ENCODE measurements at places on chromosomes 16 and 17.

DNA sequence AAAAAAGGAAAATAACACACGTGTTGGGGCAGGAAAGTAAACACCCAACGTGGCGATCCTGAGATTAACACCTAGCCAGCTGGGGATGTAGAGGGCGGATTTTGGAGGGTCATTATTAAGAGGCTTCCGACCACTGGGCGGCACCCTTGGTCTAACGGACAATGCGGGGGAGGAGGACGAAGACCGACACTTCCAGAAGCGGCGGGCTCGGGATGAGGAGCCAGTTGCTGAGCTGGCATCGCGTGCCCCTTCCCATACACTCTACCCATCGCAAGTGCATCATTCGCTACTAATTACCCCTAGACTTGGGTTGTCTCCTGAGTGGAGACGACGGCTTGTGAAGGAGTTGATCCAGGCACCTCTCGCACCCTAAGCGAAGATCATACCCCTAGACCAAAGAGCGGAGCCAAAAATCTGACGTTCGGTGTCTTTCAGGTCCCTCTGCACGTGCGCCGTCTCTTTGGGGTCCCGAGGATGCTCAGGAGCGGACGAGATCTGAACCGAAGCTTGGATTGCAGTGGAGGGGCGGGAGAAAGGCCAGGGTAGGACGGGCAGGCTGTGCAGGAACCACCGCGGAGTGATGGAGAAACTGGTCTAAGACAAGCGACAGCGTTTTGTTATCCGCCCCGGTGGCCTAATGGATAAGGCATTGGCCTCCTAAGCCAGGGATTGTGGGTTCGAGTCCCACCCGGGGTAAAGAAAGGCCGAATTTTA lies 17.6 kb downstream of the ZNF213 start:
- peak; percentile 91 for DNase-seq

DNA sequence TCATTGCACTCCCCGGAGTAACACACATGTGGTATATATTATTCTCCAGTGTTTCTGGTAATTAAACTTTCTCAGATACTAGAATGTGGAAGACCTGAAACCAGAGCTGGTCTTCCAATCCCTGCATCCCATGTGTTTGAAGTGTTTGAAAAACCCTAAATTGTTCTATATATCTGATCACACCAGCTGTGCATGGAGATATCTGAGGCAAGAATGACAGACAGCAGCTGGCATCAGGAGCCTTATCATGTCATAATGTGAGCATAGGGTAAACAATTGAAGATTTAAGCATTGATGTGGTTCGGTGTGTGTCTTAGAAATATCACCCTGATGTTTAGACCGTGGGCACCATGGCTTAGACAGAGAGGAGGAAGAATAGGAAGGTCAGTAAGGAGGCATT lies 251.0 kb downstream of the CDH11 start:
- no peak for DNase-seq

DNA sequence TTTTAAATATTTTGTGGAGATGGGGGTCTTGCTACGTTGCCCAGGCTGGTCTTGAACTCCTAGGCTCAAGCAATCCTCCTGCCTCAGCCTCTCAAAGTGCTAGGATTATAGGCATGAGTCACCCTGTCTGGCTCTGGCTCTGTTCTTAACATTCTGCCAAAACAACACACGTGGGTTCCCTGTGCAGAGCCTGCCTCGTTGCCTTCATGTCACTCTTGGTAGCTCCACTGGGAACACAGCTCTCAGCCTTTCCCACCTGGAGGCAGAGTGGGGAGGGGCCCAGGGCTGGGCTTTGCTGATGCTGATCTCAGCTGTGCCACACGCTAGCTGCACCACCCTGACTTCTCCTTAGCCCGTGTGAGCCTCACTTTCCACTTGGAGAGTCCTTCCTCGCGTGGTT lies 19.3 kb downstream of the CRISPLD2 start:
- DNase-seq: peak; percentile 70

- DNase-seq: no peak
Observed at GRCh38 chr16:20773679-20774078, 9.9 kb downstream of the ACSM3 start.

DNA sequence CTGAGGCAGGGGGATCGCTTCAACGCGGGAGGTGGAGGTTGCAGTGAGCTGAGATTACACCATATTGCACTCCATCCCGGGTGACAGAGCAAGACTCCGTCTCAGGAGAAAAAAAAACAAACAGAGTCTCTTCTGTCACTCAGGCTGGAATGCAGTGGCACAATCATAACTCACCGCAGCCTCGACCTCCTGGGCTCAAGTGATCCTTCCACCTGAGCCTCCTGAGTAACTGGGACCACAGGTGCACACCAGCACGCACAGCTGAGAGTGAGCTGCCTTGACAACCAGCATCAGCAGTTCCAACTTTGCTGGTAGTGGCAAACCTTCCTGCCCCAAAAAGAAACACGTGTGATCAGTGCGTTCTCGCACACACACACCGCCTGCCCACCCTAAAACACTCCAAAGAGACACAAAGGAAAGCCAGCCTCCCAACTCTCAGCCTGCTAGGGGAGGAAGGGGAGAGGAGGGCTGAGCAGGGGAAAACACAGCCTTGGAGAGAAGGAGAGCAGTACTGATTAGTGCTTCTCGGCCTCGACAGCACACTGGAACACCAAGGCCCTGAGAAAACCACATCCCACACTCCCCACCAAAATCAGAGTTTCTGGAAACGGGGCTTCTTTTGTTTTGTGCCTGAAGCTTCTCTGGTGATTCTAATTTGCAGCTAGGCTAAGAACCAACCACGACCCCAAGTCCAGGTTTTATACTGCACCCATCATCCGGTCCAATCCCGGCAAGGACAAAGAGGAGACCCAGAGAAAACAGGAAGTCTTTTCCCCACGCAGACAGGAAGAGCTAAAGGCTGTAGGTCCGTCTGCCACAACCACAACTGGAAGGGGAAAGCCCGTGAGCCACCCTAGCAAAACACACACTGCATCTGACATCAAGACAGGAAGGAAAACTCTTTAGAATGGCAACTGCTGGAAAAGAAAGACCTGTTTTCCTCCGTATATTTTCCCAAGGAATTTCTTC lies 28.8 kb downstream of the ZCCHC14 start:
- DNase-seq: peak; percentile 74

- no peak for DNase-seq
Observed at GRCh38 chr17:2040219-2040827, 1.5 kb upstream of the OVCA2 start.

- no peak for DNase-seq
Observed at GRCh38 chr17:40912486-40913210, 24.8 kb downstream of the KRT23 start.

DNA sequence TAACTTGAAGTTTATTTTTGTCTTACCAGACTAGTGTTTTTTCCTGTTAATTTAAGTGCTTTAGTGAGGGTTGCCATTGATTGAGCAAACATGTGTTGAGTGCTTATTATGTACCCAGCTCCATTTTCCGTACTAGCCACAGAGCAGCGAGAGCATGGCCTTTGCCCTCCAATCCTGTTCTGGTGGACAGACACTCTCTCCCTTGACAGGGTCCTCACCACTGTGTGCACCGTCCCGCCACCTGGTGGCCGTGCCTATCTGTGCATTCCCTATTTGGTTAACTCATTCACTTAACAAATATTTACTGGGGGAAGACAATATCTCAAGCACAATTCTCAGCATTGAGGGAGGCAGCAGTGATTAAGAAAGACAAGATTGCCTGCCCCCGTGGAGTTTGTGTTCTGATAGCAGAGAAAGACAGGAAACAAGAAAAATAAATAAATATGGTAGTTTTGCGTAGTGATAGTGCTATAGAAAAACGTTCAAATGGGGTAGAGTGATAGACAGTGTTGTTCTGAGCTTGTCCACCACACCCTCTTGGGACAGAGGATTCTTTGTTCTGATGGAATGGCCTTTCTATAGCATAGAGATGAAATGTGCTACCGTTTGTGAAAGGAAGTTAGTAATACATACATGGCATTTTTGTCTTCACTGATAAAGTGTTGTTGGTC lies 13.0 kb downstream of the CDH13 start:
- DNase-seq: peak; percentile 81

GRCh38 chr16:64445649-64446048 lies 676.2 kb downstream of the CDH11 start:
- DNase-seq: no peak

DNA sequence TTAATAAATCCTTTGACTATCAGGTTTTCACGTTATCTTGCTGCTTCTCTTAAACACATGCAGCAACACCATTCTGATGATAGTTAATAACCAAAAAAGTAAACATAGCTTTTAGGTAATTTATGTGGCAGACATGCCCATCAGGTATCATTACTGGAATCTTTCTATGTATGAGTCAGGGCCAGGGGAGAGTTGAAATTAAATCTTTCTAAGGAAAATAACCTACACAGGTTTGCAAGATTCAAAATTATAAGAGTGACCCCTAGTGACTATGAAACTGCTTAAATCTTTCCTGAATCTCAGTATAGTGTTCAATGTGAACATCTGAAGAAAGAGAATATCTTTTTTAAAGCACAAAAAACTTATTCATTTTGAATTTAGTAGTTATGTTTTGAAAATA lies 666.6 kb downstream of the CDH11 start:
- DNase-seq: no peak

Measured in brain microvascular endothelial cell (primary cell).